ENCODE measurements at places on chromosomes 13 and 19.

GRCh38 chr19:4594201-4594600 is 34.7 kb upstream of the SEMA6B start:
- no peak for DNase-seq

- DNase-seq: no peak
Measured at GRCh38 chr19:28424077-28424476, 788.9 kb downstream of the UQCRFS1 start.

GRCh38 chr19:45768984-45769782 is at the start of gene SIX5:
Gene SIX5, minus strand, starts transcription at chr19:45769252. Its CDS starts 408 bp downstream, at chr19:45768844.
- peak; percentile 88 for DNase-seq

- DNase-seq: no peak
Measured at GRCh38 chr19:53915000-53915399, 5.9 kb downstream of the CACNG7 start.

- no peak for DNase-seq
Measured at GRCh38 chr19:8366121-8366581, 2.2 kb downstream of the ANGPTL4 start.

DNA sequence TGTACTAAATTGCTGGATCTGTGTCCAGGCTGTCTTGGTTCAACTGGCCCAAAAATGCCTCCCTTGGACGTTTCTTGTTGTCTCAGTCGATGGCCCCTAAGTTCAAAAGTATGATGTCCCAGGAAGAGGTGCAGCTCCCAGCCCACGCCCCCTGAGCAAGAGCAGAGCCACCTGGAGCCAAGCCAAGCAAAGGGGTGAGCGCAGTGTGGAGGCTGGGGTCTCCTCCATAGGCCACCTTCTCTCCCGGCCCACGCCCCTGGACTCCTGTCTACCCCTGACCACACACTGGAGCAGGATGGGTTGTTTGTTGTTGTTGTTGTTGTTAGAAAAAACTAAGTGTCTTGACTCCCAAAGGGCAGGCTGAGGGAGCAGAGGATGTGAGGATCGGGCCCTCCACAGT is 26.0 kb upstream of the NPAS1 start:
- DNase-seq: no peak

- DNase-seq: no peak
Measured at GRCh38 chr19:10305139-10305806, 4.3 kb downstream of the ZGLP1 start.

DNA sequence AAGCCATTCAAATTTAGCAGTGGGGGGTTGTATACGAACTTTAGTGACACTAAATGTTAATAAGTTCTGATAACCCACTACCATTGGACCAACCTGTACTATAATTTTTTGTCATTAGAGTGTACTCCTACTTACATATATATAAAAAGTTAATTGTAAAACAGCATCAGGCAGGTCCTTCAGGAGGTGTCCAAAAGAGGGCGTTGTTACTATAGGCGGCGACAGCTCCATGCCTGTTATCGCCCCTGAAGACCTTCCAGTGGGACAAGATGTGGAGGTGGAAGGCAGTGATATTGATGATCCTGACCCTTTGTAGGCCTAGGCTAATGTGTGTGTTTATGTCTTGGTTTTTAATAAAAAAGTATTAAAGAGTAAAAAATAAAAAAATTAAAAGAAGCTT is 27.5 kb downstream of the SPRYD7 start:
- no peak for DNase-seq

GRCh38 chr13:39531646-39532045 is 71.3 kb downstream of the LHFPL6 start:
- DNase-seq: no peak

DNA sequence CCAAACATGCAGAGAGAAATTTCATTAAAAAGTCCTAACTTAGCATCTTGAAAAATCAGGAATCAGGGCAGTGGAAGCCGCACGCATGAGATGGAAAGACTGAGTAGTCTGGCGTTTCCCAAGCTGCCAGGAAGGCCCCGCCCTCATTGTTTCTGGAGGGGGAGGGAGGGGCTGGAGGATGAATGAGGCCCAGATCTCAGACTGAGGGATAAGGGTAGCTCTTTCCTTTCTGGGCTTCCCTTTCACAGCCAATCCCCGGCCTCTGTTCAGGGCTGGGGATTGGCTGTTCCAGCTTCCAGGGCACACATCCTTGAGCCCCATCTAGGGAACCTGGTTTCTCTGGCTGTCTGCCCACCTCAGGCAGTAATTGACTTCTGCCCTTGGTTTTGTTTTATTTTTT is 7.3 kb downstream of the C19orf53 start:
- no peak for DNase-seq

DNA sequence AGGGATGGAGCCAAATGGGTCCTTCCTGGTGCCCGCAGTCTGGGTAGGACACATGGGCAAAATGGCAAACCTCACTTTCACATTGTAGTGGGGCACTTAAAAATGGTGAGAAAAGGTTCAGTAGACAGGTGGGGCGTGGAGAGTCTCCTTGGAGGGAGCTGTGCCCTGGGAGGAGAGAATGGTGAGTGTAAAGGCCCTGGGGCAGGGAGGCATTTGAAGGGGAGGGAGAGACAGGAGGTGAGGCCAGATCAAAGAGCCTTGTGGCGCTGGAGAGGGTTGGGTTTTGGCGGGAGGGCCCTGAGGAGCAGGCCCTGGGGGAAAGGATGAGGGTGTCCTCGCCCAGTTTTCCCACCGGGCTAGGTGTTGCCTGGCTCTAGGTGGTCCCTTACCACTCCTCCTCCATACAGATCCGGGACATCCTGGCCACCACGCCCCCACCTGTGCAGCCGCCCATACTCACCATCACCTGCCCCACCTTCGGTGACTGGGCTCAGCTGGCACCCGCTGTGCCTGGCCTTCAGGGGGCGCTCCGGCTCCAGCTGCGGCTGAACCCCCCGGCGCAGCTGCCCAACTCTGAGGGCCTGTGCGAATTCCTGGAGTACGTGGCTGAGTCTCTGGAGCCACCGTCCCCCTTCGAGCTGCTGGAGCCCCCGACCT is 6.3 kb downstream of the MAP1S start:
- DNase-seq: no peak

GRCh38 chr19:10214784-10215183 is 16.3 kb downstream of the S1PR2 start:
- no peak for DNase-seq

DNA sequence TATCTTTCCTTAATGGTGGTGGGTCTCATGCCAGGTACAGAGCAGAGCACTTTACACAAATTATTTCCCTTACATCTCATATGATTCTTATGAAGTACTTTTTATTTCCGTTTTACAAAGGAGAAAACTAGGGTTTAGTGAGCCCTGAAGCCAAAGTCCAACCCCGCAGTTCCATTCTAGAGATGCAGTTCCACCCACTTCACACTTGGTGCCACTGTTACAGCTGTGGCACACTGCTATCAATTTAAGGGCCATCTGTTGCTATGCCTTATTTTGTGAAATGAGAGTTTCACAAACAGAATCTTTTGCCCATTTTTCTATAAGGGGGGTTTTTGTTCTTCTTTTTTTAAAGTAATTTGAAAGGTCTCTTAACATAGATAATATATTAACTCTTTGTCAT is 12.9 kb downstream of the MIPEP start:
- no peak for DNase-seq

GRCh38 chr13:23159205-23159759 is 21.5 kb upstream of the SGCG start:
- no peak for DNase-seq

DNA sequence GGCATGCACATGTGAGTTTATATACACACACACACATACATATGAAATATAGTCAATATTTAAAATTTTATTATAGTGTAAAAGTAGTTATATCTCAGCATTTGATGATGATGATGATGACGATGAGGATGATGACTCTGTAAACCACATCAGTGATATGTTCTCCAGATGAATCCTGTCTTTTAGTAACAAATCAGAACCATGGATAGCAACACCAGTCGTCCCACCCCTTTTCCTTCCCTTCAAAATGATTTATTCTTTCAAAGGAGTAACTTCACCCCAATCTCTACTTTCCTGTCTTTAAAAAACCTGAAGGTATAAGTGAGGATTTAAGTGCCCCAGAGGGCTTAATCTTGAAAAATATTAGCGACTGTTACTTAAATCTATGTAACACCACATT is 74.1 kb downstream of the DCLK1 start:
- no peak for DNase-seq

- DNase-seq: no peak
Measured at GRCh38 chr13:24661713-24662112, 18.5 kb upstream of the ATP12A start.

DNA sequence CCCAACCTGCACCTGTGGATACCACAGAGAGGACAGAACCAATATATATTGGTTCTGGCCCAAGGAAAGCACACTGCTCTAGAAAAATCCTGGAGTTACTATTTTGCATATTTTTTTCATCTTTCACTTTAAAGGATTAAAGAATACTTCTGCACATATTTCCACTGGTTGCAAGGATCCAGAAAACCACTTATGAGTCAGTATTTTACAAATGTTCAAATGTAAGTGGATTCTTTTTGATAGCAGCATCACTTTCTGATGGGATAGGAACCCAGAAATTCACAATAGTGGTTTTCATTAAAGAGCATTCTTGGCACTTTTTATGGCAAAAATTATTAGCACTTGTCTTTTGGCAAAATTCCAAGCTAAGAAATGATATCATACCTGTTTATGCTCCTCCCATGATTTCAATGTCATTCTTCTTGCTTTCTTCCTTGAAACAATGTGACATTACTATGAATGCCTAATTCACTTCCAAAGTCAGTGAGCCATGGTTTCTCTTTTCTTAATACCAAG is 38.2 kb downstream of the MZT1 start:
- no peak for DNase-seq

DNA sequence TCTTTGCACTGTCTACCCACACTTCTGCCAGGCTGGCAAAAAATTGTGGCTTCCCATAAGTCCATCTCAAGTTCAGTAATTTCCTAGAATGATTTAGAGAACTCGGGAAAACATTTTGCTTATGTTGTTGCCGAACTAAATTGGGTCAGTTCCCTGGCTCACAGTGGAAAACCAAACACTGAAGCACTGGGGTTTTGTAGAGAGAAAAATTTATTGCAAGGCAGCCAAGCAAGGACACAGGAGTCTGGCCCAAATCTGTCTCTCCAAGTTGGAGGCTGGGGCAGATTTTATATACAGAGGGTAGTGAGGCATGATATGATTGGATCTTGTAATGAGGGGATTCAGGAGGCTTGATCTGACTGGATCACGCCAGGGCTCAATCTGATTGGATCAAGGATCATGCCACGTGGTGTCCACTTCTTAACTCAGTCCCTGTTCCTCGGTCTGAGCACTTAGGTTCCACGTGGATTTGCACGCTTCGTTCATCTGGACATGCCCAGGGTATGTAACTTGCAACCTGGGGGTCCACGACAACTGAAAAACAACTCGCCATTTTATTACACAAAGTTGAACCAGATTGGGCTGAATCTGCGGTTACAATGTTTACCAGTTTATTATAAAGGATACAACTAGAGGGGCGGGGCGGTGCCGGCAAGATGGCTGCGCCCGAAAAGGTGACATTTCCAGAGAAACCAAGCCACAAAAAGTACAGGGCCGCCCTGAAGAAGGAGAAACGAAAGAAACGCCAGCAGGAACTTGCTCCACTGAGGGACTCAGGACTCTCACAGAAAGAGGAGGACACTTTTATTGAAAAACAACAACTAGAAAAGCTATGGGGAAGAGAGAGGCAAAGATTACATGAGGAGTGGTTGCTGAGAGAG is 7.3 kb downstream of the CD209 start:
- no peak for DNase-seq

GRCh38 chr13:23771956-23772355 is 117.2 kb downstream of the MIPEP start:
- no peak for DNase-seq

- no peak for DNase-seq
Measured at GRCh38 chr13:55160867-55161266, 1979.9 kb upstream of the PRR20A start.

- DNase-seq: no peak
Measured at GRCh38 chr13:43760257-43760656, 26.5 kb downstream of the ENOX1 start.

DNA sequence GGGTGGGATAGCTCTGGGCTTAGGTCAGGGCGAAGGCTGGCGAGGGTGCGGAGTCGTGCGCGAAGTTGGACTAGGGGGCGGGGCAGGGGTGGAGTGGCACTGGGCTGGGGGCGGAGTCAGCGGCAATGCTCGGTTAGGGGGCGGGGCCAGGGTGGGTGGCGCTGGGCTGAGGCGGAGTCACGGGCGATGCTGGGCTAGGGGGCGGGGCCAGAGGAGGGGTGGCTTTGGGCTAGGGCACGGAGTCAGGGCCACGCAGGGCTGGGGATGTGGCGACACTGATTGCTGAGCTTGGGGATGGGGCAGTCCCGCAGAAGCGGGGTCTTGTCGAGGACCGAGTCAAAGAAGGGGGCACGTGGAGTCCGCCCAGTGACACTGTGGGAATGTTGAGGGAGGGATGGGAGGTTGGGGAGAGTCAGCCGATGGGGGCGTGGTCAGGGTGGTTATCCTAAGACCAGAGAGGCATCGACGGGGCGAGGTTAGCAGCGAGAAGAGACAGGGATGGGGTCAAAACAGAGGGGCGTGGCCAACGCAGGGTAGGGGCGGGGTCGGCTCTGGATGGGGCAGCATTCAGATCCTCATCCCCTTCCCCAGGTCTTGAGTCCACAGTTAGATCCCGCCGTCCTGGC is 8.7 kb downstream of the HOMER3 start:
- DNase-seq: peak; percentile 81

GRCh38 chr19:6774821-6775707 is 2.6 kb downstream of the VAV1 start:
- no peak for DNase-seq

DNA sequence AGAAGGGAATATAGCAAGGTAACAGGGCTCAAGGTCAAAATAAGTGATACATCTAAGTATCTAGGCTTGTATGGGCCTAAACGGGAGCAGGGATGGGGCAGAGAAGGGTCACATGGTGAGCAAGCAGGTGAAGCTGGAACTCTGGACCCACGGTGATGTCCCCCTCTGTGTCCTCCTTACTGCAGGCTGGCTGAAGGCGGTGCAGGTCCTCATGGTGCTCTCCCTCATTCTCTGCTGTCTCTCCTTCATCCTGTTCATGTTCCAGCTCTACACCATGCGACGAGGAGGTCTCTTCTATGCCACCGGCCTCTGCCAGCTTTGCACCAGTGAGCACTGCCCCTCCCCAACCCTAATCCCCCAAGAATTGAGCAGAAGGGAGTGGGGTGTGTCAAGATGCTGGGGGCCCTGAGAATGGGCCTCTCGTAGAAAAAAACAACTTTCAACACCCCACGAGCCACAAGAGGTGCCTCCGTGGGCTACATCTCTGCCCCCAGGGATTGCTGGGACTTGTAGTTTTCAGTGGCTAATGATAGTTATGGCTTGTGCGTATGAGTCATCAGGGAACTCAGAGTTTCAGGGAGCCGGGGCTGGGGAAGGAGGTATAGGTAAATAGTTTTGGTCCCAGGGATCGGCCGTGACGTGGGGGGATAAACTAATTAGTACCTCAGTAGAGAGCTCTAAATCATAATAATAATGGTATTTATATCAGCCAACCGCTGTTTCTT is 4.0 kb downstream of the EMP3 start:
- no peak for DNase-seq

- no peak for DNase-seq
Measured at GRCh38 chr13:40585911-40586471, 80.5 kb downstream of the FOXO1 start.

Measured in effector CD8-positive, alpha-beta T cell (primary cell).